ENCODE measurements at places on chromosomes 5 and 9.

DNA sequence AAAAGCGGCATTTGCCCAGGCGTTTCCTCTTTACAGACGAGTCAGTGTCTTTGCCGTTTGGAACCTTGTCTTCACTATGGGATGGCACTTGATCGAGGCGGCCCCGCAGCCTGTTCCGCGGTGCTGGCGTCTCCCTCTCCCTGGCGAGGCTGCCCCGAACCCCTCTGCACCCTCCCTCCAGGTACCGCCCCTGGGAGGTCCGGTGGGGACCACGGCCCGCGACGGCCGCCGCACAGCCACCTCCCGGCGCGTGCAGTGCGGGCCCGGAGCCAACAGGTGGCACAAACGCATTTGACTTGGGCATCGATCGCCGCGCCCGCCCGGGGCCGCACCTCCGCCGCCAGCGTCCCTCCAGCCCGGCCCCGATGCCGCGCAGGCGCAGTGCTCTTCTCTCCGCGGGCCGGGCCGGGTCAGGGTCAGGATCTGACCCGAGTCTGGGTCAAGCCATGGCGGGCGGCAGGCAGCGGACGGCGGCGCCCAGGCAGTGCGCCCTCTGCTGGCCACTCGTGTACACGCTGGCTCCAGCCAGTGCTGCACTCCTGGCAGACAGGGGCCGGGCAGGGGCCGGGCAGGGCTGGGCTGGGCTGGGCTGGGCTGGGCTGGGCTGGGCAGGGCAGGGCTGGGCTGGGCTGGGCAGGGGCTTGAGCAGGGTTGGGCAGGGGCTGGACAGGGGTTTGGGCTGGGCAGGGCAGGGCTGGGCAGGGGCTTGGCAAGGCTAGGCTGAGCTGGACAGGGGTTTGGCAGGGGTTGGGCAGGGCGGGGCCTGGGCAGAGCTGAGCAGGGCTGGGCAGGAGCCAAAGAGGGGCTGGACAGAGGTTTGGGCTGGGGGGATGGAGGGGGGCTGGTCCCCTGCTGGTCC, 155.8 kb upstream of the IRX4 start:
- no peak overlapping the region for H3K27ac ChIP-seq
- no peaks in the 10 kb centered on the region for H3K4me1 ChIP-seq
- H3K4me3 ChIP-seq = peak overlapping the region; percentile 55
- H3K36me3 ChIP-seq = no peaks in the 10 kb centered on the region

DNA sequence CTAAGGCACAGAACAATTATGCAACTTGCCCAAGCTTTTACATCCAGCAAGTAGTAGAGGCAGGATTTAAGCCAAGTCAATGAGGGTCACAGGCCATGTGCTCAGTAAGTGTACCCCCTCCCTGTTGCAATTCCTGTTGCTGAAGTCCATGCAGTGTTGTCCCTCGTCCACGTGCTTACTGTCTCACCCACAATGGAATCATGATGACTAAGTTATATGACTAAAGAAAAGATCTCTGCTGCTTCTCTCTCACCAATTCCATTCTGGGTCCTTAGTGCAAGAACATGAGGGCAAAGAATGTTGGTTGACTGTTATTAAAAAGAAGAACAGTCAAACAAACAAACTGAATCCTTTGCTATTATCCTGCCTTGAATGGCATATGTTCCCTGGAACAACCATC, 233.6 kb upstream of the SLC24A2 start:
- H3K4me1 ChIP-seq = no peaks in the 10 kb centered on the region
- H3K36me3 ChIP-seq = no peaks in the 10 kb centered on the region

- H3K4me1 ChIP-seq = no peaks in the 10 kb centered on the region
- H3K27ac ChIP-seq = no peak overlapping the region
- no peak for DNase-seq
- no peak overlapping the region for H3K4me3 ChIP-seq
Observed at GRCh38 chr5:52952483-52952882, 36.7 kb upstream of the ITGA2 start.

DNA sequence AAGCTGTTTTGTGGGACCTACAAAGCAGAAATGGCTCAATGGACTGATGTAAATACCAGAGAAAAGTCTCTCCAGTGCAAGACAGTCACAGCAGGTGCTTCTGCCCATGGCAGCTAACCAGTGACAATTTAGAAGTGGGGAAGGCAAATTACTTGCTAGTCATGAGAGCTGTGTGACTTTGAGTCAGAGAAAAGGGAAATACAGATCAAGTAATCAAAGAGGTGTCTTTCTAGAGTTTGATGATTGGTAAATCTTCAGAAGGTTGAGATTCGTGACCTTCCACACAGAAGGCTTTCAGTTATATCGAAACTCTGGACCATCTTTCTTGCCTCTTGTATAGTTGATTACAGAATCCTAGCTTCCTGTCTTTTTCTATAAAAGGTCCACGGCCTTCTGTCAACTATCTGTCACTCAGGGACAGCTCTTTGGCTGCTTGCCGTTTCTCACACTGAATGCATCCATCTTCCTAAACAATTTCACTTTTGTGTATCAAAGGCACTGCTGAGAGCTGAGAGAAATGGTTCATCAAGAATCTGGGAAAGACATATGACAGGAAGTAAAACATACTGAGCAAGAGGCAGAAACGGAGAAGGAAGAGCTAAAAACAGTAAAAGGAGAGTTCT, 993.9 kb upstream of the ACO1 start:
- peaks cover 8% of the 10 kb centered on the region for H3K4me1 ChIP-seq
- no peaks in the 10 kb centered on the region for H3K36me3 ChIP-seq
- H3K27me3 ChIP-seq = no peaks in the 10 kb centered on the region
- no peak overlapping the region for H3K4me3 ChIP-seq
- DNase-seq = no peak

DNA sequence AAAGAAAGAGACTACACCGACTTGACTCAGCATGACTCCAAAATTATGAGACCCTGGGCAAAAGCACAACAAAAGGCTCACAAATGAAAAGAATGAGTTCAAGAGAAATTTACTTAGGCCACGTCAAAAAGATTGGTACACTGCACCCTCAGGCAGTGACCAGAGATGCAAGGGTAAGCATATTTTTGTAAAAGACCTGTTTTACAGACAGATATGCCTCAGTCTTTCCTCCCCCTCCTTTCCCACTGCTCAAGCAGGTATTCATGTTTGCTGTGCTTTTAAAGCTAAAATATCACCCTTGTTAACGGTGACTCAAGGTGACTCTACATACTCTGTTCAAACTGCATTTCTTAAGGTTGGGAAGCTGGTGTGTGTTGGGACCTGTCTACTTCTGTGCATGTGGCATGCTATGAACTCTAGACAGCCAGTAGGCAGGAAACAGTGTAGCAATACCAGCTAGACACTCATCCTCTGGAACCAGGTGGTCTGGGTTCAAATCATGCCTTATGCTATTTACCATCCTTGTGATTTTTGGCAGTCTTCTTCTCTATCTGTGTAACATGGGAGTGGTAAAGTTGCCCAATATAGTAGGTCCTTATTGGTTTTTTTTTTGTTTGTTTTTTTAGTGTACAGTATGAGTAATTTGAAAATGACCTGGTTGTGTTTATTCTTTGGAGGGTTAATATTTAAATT, 98.7 kb downstream of the TLE4 start:
- no peaks in the 10 kb centered on the region for H3K27me3 ChIP-seq
- no peak overlapping the region for H3K27ac ChIP-seq
- peaks cover 4% of the 10 kb centered on the region for H3K4me1 ChIP-seq
- no peaks in the 10 kb centered on the region for H3K36me3 ChIP-seq
- no peak overlapping the region for H3K4me3 ChIP-seq
- no peak for DNase-seq

DNA sequence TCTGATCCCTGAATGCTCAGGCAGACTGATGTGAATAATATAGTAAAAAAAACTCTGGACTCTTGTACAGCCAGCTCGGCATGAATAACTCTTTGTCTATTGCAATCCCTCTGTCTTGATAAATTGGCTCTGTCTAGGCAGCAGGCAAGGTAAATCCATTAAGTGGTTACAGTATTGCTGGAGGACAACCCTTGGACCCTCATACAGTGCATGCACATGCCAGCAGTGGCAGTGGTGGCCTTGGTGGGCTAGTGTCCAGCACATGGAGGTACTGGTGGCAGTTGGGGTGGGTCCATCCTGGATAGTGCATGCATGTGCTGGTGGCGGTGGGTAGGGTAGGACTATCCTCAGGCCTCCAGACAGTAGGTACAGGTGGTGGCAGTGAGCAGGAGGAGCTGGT, 38.9 kb downstream of the DNAJC21 start:
- no peaks in the 10 kb centered on the region for H3K27me3 ChIP-seq
- H3K36me3 ChIP-seq = no peaks in the 10 kb centered on the region
- H3K27ac ChIP-seq = no peak overlapping the region

- H3K27me3 ChIP-seq = no peaks in the 10 kb centered on the region
- no peaks in the 10 kb centered on the region for H3K36me3 ChIP-seq
- H3K4me1 ChIP-seq = no peaks in the 10 kb centered on the region
- no peak for DNase-seq
Observed at GRCh38 chr5:169864483-169864882, 115.8 kb downstream of the INSYN2B start.

DNA sequence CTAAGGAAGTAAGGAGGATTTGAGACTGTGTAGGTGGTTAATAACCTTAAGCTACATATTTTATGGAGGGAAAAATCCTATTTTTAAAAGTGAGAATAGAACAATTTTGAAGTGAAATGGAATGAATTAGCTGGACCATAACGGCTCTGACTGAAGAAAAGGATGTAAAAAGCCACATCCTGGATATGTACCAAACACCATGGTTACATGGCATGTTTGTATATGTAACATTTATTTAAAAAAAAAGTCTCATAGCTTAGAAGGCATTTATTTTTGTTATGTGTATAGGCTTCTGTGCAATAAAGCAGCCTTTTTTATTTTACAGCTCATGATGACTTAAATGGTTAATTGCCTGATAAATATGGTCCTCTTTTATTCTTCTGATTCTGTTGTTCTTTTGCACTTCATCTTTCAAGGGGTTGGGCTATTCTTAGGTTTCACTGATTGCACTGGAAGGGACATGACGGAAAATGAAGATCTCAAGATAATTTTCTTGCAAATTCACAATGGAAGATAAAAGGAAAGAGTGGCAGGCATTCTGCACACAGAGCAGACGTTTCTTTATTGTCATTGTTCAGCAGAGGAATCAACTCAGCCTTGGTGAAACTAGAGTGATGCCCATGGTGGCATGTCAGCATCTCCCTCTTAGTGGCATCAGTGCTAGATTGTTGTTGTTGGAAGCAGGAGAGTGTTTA, 63.1 kb downstream of the DOCK8 start:
- peaks cover 6% of the 10 kb centered on the region for H3K4me1 ChIP-seq
- H3K36me3 ChIP-seq = no peaks in the 10 kb centered on the region
- no peaks in the 10 kb centered on the region for H3K27me3 ChIP-seq

- H3K27me3 ChIP-seq = no peaks in the 10 kb centered on the region
- no peak overlapping the region for H3K4me3 ChIP-seq
- H3K27ac ChIP-seq = no peak overlapping the region
- no peaks in the 10 kb centered on the region for H3K4me1 ChIP-seq
- no peak for DNase-seq
Observed at GRCh38 chr5:141250576-141250975, 5.4 kb downstream of the PCDHB15 start.

- H3K36me3 ChIP-seq = no peaks in the 10 kb centered on the region
- H3K4me3 ChIP-seq = no peak overlapping the region
- DNase-seq = no peak
- no peaks in the 10 kb centered on the region for H3K27me3 ChIP-seq
- H3K4me1 ChIP-seq = no peaks in the 10 kb centered on the region
Observed at GRCh38 chr9:34826999-34827538, 117.1 kb upstream of the CCL21 start.

GRCh38 chr5:169914766-169915165, 65.5 kb downstream of the INSYN2B start:
- no peak overlapping the region for H3K27ac ChIP-seq
- no peak overlapping the region for H3K4me3 ChIP-seq
- DNase-seq = peak; percentile 15
- no peaks in the 10 kb centered on the region for H3K4me1 ChIP-seq
- no peaks in the 10 kb centered on the region for H3K36me3 ChIP-seq
- no peaks in the 10 kb centered on the region for H3K27me3 ChIP-seq

- no peak overlapping the region for H3K27ac ChIP-seq
- no peaks in the 10 kb centered on the region for H3K36me3 ChIP-seq
- no peak overlapping the region for H3K4me3 ChIP-seq
- no peaks in the 10 kb centered on the region for H3K27me3 ChIP-seq
- H3K4me1 ChIP-seq = no peaks in the 10 kb centered on the region
Observed at GRCh38 chr5:133746834-133747233, 134.5 kb upstream of the FSTL4 start.

GRCh38 chr5:77231471-77232138, 21.1 kb downstream of the PDE8B start:
- no peaks in the 10 kb centered on the region for H3K4me1 ChIP-seq
- no peaks in the 10 kb centered on the region for H3K36me3 ChIP-seq
- DNase-seq = no peak
- no peaks in the 10 kb centered on the region for H3K27me3 ChIP-seq
- H3K27ac ChIP-seq = no peak overlapping the region

DNA sequence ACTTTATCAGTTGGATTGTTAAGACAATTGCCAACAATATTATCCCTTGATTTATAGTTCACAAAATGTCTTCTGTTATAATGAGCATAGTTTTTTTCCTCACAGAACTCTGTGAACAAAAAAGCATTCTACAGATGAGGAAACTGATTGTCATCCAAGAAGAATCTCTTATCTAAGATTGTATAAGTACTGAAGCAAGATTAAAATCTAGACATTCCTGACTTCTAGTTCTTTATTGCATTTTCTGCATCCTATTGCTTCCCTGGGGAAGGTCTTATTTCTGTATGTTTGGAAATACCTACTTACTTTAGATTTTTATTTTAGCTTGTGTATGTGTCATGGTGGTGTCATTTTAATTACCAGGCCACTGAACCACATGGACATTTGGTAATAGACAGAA, 884.9 kb upstream of the WWC1 start:
- H3K27me3 ChIP-seq = no peaks in the 10 kb centered on the region
- H3K4me1 ChIP-seq = no peaks in the 10 kb centered on the region
- H3K27ac ChIP-seq = no peak overlapping the region

DNA sequence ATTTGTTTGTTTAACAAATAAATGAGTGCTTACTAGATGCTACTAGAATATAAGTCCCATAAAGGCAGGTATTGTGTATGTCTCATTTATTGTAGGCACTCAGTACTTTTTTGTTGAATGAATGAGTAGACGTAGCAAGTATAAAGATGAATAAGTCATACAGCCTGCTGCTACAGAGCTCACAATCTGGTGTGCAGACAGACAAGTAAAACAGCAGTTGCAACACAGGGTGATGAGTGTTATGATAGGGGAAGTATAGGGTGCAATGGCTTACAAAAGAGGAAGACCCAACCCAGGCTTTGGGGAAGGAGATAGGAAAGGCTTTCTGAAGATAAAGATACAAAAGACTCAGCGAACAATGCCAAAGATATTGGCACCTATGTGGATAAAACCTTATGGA, 47.7 kb downstream of the SH3RF2 start:
- no peak overlapping the region for H3K4me3 ChIP-seq
- H3K27me3 ChIP-seq = no peaks in the 10 kb centered on the region
- no peaks in the 10 kb centered on the region for H3K4me1 ChIP-seq
- no peak overlapping the region for H3K27ac ChIP-seq
- H3K36me3 ChIP-seq = no peaks in the 10 kb centered on the region
